Activated naive CD8-positive, alpha-beta T cell treated with anti-CD3 and anti-CD28 coated beads, Interleukin-2, amount 10 ng/mL, durations not matched to agents 7 days and 5 days (primary cell): ENCODE measurements at places on chromosomes 13 and 19. TPM values are rescaled to one million over a fixed set of nuclear protein-coding genes. Genes with fewer than 3 reads are reported as not detected.

GAPDHS gene
- not detected for total RNA-seq

ZNF69 gene
- 4.5 TPM for total RNA-seq

- H3K4me3 ChIP-seq: peak overlapping the region; percentile 93
- H3K4me1 ChIP-seq: peaks cover 15% of the 10 kb centered on the region
- no peak for DNase-seq
- H3K36me3 ChIP-seq: peaks cover 10% of the 10 kb centered on the region
- H3K27ac ChIP-seq: peak overlapping the region; percentile 90
Measured at GRCh38 chr13:20567881-20568528, 1.0 kb downstream of the IFT88 start.

DNA sequence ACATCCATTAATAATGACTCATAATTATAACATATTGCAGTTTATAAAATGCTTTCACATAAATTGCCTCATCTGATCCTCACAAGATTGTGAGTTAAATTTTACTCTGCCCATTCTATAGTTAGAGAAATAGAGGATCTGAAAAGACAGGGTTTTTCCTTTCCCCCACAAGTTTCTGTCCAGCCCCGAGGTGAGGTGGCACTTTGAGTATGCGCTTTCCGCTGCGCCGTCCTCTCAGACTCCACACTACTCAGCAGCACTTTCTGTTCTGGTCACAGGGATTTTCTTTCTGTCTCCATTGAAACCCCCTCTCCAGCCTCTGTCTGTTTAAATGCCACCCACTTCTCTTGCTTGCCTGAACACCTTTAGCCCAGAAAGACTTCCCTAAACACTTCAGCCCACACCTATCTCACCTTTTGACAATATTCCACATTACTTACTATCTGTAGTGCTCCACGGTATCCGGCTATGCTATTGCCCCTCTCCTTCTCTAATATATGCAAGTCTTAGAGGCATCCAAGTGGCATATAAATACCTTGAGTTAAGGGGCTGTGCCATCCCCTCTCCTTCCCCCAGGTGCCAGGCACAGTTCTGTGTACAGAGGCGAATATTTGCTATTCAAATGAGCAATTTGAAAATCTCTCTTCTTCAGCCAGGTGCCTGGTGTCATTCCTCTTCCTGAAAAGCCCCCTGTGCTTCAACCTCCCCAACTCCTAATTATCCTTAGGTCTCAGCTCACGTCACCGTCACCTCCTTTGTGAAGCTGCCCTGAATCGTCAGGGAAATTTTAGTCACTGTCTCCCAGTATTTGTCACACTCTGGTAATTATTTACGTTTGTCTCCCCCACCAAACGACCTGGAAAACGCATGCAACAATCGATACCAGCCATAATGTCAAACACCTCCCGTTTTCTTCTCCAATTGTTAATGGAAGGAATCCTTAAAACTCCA, 268.7 kb downstream of the NHLRC3 start:
- DNase-seq: no peak
- no peak overlapping the region for H3K4me3 ChIP-seq
- H3K4me1 ChIP-seq: no peaks in the 10 kb centered on the region
- H3K36me3 ChIP-seq: no peaks in the 10 kb centered on the region

DNA sequence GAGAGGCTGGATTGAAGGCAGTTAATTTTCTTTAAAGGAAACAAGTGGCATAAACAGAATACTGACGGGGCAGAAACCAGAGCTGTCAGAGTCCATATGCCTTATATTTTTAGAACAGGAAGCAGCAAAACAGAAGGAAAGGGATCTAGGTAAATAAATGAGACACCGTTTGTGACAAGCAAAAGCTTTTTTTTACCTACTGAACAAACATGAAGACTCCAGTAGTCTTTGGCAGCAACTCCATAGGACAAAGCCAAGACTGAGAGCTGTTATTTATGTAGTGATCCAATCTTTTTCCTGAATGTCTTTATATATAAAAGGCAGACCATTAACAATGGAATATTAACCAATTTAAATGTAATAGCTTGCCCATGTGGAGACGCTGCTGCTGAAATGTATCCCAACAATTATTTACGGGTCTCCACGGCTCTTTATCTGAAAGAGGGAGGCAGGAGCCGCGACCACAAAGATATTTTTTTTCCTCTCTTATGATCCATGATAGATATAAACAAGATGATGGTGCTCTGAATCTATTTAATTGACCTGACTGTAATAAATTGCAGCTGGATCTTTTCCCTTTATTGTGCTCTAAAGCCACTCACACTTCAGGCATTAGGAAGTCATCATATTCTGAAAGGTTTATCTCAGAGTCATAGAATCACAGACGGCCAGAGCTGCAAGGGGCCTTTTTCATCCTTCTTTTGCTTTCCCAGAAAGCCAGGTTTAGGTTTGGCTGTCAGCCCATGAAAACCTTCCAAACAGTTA, 687.8 kb downstream of the EFNB2 start:
- no peak for DNase-seq
- no peak overlapping the region for H3K27ac ChIP-seq
- H3K4me3 ChIP-seq: no peak overlapping the region
